Renal pelvis (tissue), 12 donors: ENCODE measurements at places on chromosomes 1 and 21.

DNA sequence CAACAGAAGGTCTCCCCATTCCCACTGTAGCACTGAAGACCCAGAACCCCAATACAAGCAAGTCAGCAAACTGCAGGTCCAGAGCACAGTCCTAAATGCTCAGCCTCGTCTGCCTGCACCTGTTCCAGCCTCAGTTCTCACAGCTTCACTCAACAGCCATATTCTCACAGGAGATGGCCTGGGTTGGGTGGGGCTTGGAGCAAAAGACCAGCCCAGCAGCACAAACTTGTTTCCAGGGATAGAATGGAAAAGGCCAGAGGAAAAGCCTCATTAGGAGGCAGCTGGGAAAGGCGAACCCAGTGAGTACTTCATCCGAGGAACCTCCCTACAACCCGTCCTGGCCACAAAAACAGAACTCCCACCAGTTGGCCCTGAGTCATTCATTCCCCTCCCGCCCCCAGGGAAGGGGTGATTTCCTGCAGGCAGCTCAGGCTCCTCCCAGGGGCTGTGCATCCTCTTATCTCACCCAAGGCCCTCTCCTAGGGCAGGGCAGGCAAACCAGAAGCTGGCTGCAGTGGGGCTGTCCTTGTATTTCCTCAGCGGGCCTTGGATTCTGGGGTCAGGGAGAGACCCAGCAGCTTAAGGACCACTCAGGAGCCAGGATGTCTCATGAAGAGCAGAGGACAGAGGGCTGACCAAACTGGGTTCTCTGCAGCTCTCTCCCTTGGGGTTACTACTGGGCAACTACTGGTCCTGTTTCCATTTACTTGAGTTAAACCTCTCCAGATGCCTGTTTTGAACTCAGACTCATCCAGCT, 7.4 kb upstream of the MPL start:
- DNase-seq = no peak

- no peak for DNase-seq
Observed at GRCh38 chr1:114328361-114328904, 174.8 kb upstream of the SYT6 start.

DNA sequence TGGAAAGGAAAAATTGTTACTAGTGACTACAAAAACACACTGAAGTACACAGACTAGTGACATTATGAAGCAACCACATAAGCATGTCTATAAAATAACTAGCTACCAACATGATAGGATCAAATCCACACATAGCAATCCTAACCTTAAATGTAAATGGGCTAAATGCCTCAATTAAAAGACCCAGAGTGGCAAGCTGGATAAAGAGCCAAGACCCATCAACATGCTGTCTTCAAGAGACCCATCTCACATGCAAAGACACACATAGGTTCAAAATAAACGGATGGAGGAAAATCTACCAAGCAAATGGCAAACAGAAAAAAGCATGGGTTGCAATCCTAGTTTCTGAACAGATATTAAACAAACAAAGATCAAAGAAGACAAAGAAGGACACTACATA, 49.4 kb upstream of the LRRC8B start:
- no peak for DNase-seq

DNA sequence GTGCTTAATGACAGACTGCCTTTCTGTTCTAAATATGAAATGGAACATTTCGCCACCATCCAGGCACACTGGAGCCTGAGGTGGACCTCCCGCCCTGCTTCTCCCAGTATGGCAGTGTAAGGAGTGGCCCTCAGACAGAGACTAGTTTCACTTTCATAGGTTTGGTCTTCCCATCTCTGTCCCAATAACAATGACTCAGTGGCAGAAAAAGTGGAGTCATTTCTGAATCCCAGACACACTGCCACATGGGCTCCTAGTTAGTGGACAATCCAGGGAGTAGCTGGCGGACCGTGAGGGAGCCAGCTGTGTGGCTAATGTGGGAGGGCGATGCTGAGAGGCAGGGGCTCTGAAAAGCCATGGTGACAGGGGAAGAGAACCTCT, 95.6 kb upstream of the TSPAN2 start:
- DNase-seq = no peak

- no peak for DNase-seq
Observed at GRCh38 chr1:154408174-154408777, 3.1 kb downstream of the IL6R start.

DNA sequence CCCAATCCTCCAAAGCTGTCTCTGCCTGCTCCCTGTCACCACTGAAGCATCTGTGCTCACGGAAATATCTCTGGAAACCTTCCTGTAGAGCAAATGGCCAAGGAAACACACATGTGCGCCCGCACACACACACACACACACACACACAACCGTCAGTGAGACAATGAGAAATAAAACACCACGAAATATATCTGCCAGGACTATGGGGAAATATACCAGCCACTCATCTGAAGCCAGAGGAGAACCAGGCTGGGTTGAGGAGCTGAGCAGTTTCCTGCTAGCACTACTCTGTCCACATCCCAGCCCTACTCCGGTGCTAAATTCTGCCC, 25.1 kb upstream of the PLXNA2 start:
- no peak for DNase-seq

- no peak for DNase-seq
Observed at GRCh38 chr1:28813931-28814465, 2.0 kb downstream of the OPRD1 start.

DNA sequence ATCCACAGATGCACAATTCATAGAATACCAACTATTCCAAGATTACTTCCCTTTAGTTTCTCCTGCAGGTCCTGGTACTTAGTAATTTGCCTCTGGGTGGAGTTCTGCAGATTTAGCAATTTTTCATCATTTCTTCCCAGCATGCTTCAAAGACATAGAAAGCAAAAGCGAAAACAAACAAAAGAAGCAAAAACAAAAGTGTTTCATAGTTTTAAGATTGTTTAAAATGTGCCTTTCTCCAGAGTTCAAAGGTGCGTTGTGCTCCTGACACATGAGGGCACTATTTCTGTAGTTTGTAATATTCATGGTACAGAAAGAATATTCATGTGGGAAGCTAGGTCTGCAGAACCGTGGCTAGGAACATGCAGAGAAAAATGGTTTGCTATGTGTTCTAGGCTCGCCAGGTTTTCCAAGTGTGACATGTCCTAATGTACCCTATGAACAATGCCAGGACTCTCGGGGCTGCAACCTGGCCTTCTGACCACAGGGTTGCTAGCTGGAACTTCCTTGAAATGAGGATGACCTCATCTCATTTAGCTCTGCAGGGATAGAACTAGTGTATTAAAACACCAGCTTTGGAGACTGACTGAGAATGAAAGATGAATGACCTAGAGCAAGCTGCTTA, 30.0 kb upstream of the RCSD1 start:
- DNase-seq = no peak

DNA sequence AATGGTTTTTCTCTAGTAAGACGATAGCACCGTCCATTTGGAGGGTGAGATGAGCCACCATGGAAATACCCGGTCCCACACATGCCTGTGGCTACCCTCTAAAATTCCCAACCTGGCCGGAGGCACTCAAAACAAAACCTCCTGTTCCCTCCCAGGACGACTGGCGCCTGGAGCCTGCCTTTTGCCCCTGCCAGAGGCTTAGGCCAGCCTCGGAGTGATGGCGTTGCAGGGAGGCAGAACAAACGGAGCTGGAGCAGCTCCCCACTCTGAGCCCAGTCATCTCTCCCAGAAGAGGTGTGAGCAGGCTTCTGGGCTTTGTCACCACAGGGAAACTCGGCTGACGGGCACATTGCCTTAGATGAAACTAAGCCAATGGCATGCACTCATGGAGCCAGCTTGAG, 213.7 kb upstream of the HOOK1 start:
- DNase-seq = no peak

DNA sequence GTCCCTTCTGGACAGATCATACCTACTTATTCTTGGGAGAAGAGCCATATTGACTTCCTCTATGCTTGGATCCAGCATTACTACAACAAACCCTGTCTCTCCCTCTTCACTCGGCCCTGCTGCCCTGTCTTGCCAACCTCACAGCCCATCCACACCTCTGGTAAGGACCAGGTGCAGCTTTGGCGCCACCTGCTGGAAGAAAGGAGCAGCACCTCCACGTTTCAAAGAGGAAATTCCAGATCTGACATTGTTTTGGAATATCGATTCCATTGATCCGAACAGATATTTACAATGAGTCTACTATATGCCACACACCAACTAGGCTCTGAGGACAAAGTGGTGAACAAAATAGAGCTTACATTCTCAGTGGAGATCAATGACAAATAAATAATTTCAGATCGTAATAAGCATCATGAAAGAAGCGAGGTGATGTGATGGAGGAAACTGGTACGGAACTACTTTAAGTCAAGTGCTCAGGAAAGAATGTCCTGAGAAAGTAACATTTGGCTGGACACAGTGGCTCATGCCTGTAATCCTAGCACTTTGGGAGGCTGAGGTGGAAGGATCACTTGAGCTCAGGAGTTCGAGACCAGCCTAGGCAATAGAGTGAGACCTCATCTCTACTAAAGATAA, 18.7 kb downstream of the MFSD2A start:
- DNase-seq = peak; percentile 42

- DNase-seq = no peak
Observed at GRCh38 chr1:27136236-27136551, 18.7 kb downstream of the SLC9A1 start.

- DNase-seq = no peak
Observed at GRCh38 chr1:24928689-24929397, 1.2 kb downstream of the RUNX3 start.

DNA sequence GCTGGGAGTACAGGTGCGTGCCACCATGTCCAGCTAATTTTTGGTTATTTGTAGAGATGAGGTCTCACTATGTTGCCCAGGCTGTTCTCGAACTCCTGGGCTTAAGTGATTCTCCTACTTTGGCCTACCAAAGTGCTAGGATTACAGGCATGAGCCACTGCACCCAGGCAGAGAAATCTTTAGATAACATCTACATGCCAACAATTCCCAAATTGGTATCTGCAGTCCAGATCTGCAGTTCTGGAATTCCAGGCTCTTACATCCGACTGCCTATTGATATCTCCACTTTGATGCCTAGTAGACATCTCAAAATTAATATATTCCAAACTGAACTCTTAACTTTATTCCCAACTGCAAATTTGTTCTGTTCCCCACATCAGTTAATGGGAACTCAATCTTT, 23.3 kb downstream of the INAVA start:
- no peak for DNase-seq

GRCh38 chr1:214476986-214477870, 74.2 kb downstream of the PTPN14 start:
- no peak for DNase-seq

- DNase-seq = no peak
Observed at GRCh38 chr1:109193653-109194590, 19.8 kb upstream of the SARS1 start.

- DNase-seq = no peak
Observed at GRCh38 chr21:25906587-25906986, 171.8 kb downstream of the GABPA start.

- DNase-seq = no peak
Observed at GRCh38 chr1:29144178-29144577, 20.5 kb upstream of the TMEM200B start.

GRCh38 chr21:32861866-32862265, 90.3 kb upstream of the PAXBP1 start:
- DNase-seq = no peak

DNA sequence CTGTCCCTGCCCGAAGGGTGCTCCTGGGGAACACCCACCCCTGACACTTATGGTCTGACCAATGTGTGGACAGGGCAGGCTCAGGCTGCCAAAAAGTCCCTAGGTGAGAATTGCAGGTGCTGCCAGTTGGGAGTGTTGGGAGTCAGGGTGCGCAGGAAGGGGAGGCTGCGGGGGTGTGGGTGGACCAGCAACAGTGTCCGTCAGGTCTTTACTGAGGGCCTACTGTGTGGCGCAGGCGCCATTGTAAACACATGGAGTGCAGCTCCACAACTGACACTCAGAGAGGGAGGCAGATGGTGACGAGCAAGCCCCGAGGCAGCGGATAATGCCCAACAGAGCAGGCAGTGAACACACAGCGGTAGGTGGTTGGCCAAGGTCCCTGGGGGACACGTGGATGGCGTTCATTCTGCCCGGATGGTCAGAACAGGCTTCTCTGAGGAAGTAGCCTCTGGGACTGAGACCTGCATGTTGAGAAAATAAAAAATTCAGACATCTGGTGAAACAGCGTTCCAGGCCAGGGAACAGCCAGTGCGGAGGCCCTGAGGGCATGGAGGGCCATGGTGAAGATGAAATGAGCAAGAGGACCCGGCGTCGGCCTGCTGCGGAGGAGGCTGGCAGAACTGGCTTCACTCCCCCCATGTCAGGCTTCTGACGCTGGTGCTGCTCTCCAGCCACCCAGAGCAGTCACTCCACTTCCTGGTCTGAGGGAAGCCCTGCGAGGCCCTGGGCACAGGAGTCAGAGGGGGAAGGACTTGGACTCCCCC, 136.2 kb upstream of the ZBTB40 start:
- no peak for DNase-seq

DNA sequence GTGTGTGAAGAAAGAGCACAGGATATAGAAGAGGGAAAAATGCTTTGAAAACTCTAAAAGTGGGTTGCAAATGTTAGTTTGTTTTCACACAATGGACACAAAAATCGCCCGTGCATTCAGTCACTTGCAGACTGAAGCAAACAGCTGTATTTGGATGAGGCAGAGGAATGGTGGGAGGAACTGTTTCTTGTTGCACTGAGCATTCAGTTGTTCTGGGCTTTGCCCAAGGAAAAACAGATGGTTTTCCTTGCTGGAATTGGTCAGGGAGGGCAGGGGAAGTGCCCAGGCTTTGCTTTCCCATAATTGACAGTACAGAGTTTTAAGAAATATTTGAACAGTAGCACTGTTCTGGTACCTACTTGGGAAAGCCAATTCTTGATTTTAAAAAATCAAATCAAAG, 19.5 kb upstream of the WARS2 start:
- DNase-seq = no peak

DNA sequence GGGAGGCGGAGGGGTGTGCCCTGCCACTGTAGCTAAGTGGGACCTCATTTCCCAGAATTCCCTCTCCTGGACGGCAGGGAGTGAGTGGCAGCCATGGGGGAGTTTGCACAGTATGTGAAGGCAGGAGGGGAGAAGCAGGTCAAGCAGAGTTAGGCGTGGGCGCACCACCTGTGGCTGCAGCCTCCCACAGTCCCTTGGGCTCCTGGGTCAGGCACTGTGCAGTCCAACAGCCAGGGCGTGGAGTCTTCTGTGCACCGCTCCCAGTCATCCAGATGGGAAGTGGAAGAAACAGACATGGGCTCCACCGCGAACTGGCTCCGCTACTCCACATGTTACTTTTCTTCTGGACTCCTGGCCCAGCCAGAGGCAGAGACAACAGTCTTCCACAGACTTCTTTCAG, 85.4 kb upstream of the TIAM1 start:
- DNase-seq = no peak

DNA sequence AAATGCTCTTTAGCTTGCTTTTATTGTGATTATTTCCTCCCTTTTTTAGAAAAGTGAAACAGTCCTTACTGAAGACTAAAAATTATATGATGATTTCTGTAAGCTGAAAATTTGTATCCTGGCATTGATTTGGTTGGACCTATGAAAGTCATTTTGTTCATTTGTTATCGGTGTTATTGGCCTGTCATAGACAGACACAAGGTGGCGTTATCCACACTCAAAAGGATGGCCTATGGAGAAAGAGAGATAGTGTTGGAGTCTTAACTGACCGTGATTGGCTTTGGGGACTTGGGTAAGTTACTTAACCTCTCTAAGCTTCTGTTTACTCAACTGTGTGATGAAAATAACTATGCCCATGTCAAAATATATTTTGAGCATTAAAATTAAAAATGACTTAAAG, 203.6 kb upstream of the CHODL start:
- no peak for DNase-seq

- no peak for DNase-seq
Observed at GRCh38 chr1:42674682-42675081, 7.5 kb upstream of the YBX1 start.
